Left renal cortex interstitium (tissue), 4 donors: ENCODE measurements at places on chromosomes 7 and 10. TPM values are rescaled to one million over a fixed set of nuclear protein-coding genes. Genes with fewer than 3 reads are reported as not detected.

ADCY1 gene
- 3.0 TPM for polyA plus RNA-seq

GRCh38 chr10:53209944-53210611 lies 437.5 kb upstream of the MBL2 start:
- no peak for DNase-seq

GRCh38 chr10:13904064-13904463 lies 317.3 kb downstream of the PRPF18 start:
- no peak for DNase-seq

DNA sequence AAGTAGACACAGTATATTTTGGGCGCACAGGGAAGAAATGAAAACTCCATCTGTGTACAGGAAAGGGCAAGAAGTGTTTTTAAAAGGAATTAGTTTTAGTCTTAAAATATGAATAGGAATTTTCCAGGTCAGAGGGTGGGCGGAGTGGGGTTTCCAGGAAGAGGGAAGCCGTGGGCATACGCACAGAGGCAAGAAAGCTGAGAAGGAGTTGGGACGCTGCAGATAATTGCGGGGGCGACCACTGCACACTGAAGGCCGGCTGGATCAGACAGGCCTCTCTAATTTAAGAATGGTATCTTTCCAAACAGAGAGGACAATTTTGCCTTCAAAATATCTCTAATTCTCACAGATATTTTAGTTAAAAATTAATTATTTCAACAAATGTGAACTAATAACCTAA lies 189.1 kb upstream of the INHBA start:
- no peak for DNase-seq

- no peak for DNase-seq
Observed at GRCh38 chr7:135943134-135943879, 33.9 kb downstream of the MTPN start.

- DNase-seq: no peak
Observed at GRCh38 chr10:74855027-74855426, 28.6 kb downstream of the KAT6B start.

SLC13A4 gene
- polyA plus RNA-seq: 5.6 TPM

- no peak for DNase-seq
Observed at GRCh38 chr10:21990449-21990848, 13.1 kb downstream of the DNAJC1 start.

DNA sequence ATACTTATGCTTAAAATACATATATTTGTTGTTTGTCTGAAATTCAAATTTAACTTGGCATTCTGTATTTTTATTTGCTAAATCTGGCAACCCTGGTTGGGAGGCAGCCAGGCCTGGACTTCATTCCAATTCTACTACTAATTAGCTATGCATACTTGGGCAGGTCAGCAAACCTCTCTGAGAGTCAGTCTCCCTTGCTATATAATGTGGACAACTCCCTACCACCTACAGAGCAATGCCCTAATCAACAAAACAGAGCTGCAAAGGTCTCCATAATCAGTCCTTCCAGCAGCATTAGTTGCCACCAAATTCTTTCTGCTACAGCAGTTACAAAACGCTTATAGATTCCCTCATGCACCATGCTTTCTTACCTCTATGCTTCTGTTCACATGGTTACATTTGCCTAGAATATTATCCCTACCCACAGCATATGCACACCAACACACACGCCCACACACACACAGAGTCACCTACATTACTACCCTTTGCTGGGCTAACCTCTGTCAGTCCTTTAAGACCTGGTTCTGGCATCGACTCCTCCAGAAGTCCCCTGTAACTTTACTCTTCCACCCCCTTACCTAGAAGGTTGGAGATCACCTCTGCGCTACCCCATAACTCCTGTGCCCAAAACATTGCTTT lies 188.7 kb downstream of the FGFR2 start:
- DNase-seq: no peak

NRP1 gene
- polyA plus RNA-seq: 169 TPM

NUTM2A gene
- polyA plus RNA-seq: 2.8 TPM
